Stimulated activated naive B cell treated with anti-CD40 and anti-IgM and Interleukin-4, amounts not matched to agents 10 μg/mL and 1 μg/mL and 100 μg/mL, for 72 hours (primary cell): ENCODE measurements at places on chromosomes 3 and 15.

- DNase-seq: no peak
Measured at GRCh38 chr15:42053914-42054313, 33.1 kb upstream of the PLA2G4E start.

- no peak for DNase-seq
Measured at GRCh38 chr15:38414357-38414756, 39.6 kb upstream of the FAM98B start.

DNA sequence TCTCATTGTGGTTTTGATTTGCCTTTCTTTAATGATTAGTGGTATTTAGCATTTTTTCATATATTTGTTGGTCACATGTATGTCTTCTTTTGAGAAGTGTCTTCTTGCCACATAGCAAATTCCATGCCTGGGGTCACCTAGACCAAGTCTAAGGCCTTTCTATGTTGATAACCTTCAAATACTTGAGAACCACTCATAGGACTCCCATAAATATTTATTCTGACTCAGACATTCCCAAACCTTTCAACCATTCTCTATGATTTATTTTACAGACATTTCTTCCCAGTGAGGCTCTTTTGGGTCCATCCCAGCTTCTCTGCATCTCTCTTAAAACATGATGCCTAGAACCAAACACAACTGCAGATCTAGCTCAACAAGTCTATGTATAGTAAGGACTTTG, 69.2 kb downstream of the ATP8B4 start:
- no peak for DNase-seq

GRCh38 chr15:70714015-70714414, 49.3 kb downstream of the UACA start:
- DNase-seq: no peak

DNA sequence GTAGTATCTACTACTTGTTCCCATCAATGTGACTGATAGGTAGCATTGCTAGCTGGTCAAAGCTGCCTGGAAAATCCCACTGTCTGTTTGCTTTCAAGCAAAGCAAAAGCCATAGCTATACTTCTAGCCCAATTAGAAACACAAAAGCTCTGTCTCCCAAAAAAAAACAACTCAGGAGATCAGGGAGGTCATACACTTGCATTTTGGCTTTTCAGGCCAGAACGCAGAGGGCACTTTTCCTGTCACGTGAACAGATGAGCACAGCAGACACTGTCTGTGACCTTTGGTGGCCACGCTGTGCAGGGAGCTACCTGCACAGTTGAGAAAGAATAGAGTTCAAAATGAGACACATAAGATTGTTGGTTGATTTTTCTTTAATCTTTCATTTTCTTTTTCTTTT, 441.7 kb upstream of the PDZRN3 start:
- DNase-seq: no peak

DNA sequence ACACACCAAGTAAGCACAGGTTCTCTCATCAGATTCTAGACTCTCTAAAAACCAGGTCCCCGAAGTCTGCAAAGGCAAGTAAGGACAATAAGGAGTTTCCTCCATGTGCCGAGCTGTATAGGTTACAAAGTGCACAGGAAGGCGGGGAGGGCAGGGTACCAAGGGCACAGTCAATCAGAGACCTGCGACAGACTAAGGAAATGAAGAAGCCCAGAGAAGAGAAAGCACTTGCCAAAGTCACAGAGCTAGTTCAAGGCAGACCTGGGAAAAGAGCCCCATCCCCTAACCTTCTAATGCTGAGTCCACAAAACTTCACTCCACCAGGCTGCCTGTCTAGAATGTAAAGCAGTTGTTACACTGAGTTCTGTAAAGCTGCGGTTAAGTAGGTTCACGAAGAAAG, 1.7 kb downstream of the SEC13 start:
- no peak for DNase-seq

DNA sequence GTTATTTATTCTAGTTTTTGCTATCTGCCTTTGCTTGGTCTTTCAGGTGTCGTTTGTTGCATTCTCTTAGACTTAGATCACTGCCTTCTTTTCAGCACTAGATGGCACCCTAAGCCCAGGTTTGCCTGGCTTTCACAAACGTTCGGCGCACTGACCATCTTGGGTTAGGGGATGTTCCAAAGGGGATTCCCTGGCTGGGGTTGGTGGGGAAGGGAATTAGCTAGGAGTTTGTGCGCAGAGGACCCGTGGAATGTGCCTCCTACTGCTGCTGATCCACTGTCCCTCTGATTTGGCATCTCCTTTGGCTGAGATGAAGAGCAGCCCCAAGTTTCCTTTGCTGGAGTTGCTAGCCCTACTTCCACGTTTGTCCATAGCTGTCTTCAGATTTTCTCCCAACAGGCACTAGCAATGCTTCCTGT, 33.9 kb downstream of the PFN2 start:
- no peak for DNase-seq

GRCh38 chr3:64406271-64406670, 181.0 kb upstream of the PRICKLE2 start:
- no peak for DNase-seq

- no peak for DNase-seq
Measured at GRCh38 chr3:71033681-71034220, 549.8 kb downstream of the FOXP1 start.

GRCh38 chr3:53211706-53212702, 43.8 kb downstream of the TKT start:
- DNase-seq: no peak

GRCh38 chr3:149575213-149575960, 82.4 kb downstream of the WWTR1 start:
- no peak for DNase-seq

DNA sequence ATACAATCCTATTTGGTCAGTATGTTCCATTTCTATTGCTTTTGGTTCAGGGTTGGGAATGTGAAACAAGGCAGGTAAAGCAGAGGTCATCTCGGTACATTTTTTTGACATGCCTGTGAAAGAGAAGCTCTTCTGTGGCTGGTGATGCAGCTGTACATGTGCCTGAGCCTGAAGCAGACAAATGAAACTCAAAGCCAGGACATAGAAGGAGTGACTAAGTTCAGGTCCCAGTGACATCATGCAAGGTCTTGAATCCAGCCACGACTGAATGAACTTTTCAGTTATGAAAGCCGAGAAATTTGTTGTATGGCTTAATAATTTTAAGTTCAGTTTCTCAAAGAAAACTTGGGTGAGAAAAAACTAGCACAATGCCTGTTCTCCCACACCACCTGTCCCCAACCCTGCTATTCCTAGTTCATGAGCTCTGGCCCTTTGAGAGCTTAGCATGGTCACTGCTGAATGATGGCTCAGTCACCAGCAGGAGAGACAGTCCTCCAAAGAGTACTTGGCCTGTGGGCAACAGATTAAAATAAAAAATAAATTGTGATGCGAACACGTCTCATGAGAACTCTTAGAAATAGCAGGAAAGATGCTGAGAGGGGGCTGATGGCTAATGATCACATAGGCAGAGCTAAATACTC, 600.2 kb upstream of the GRM7 start:
- DNase-seq: no peak

- DNase-seq: no peak
Measured at GRCh38 chr15:92157666-92158298, 235.9 kb upstream of the ST8SIA2 start.

DNA sequence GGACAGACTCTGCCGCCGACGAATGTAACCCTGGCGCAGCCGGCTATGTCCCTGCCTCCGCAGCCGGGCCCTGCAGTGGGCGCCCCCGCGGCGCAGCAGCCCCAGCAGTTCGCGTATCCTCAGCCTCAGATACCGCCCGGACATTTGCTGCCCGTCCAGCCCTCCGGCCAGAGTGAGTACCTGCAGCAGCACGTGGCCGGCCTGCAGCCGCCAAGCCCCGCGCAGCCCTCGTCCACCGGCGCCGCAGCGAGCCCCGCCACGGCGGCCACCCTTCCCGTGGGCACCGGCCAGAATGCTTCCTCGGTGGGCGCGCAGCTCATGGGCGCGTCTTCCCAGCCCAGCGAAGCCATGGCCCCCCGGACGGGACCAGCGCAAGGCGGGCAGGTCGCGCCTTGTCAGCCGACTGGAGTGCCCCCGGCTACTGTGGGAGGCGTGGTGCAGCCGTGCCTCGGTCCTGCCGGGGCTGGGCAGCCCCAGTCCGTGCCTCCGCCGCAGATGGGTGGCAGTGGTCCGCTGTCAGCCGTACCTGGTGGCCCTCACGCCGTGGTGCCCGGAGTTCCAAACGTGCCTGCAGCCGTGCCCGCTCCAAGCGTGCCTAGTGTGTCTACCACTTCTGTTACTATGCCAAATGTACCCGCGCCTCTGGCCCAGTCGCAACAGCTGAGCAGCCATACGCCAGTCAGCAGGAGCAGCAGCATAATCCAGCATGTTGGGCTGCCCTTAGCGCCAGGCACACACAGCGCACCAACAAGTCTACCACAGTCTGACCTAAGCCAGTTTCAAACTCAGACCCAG, 2.4 kb downstream of the TSC22D2 start:
- DNase-seq: no peak

DNA sequence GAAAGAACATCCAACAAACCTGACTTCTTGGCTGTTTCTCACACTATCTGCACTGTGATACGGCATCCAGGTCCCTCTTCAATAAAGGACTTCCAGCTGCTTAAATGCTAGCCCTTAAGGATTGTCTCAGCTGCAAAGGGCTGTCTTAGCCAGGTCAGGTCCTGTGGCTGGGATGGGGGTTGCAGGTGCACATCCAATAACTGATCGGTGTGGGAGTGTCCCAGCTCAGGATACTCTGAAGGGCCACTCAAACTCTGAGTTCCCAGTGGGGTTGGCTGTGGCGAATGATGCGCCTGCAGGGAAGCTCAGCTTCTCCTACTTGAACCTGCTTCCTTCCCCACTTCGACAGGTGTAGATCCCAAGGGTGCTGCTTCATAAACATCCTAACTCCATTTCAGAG, 74.6 kb upstream of the FGF12 start:
- no peak for DNase-seq

DNA sequence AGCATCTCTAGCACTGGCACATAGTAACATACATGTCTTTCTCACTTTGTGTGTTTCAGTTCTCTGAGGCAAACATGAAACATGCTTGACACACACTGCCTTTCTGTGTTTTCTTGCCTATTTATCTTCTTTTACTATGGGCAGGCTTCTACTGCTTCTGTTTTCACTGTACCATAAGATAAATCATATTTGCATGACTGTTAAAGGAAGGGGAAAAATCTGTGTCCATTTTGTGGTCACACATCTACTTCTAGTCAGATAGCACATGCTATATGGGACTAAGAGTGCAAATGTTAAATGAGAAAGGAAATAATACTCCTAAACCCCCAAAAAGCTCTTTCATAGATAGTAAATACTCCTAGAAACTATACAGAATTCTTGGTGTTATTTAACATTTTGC, 386.4 kb downstream of the ZBTB20 start:
- no peak for DNase-seq

GRCh38 chr3:110576960-110577359, 494.7 kb upstream of the NECTIN3 start:
- DNase-seq: no peak

GRCh38 chr3:69092030-69092516, 7.3 kb downstream of the ARL6IP5 start:
- no peak for DNase-seq
